ENCODE measurements at places on chromosomes 7 and 10.

GRCh38 chr7:87779806-87780205 is 96.4 kb downstream of the SLC25A40 start:
- no peak for DNase-seq

- DNase-seq: no peak
Measured at GRCh38 chr10:79411546-79412495, 33.6 kb downstream of the ZCCHC24 start.

DNA sequence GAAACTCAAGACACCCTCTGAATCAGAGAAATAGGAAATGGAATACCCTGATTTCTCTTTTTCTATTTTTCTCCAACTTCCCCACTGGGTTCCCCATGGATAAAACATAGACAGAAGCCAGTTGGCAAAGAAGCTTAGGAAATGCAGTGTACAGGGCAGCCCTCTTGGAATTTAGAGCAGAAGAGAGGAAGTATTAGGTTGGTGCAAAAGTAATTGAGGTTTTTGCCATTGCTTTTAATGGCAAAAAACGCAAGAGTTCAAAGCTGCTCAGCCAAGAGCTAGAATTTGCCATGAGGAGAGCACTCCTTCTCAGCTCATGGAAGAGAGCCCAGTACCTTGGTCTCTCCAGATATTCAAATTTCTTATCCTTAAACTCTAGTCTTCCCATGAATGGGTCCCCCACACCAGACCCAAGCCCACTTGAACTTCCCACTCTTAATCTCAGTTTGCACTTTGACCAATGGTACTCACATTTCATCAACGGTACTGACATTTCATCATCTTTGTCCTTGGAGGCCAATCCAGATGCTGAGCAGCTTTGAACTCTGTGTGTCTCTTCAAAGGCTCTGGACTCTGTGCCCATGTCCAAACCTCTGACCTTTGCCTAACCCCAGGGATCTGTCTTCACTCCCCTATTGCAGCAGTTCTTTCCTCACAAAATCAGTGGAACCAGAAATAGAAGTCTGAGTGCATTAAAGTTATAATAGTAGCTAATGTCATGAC is 73.2 kb upstream of the PPP1R3C start:
- no peak for DNase-seq

GRCh38 chr7:5005066-5005465 is 40.6 kb upstream of the RBAK start:
- no peak for DNase-seq

GRCh38 chr7:18520450-18521235 is 25.1 kb downstream of the HDAC9 start:
- no peak for DNase-seq

DNA sequence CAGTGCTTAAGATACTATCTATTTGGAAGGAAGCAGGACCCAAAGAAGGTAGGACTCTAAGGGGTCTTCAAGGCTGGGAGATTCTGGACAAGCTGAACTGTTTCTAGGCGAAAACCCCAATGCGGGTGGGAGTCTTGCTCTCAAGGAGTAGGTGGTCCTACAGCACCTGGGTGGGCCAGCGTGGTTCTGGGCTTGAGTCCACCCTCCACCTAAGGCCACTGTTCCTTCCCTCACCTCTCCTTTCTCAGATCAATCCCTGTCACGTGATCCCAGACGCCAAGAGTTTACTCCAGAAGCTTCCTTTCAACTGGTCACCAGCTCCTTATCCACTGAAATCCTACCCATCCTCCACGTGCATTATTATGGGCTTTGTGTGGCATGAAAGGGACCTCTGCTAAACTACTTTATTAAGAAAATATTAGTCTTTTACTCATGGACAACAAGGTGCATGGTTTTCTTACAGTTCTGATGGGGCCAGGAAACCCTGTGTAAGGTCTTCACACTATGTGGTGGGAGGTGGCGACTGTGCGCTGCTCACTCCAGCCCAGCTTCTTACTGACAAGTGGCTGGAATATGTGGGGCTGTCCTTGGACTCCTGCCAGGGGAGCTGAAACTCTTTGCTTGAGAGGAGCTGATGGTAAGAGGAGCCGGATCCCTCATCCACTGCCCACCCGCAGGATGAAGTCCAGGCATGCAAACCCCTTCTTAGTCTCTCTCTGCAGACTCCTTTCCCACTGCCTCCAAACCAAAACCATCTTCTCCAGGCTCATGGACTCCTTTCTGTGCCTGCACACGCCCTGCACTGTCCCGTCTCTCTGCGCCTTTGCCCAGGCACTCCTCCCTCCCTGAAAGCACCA is 1.6 kb downstream of the ZNF746 start:
- DNase-seq: no peak

GRCh38 chr7:157690833-157691585 is 354.2 kb downstream of the DNAJB6 start:
- no peak for DNase-seq

DNA sequence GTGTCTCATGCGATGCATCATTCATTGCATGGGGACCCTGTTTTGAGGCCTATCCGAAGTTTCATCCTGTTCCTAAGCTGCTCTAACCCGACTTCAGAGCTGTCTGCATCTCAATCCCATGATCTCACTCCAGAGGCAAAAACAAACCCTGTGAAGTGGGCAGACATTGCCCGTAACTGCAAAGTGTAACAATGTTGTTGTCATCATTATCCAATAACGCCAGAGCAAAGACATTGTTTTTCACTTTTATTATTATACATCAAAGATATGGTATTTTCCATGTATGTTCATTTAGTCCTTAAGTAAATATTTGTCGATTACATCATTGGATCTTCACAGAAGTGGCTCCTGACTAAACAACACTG is 246.7 kb downstream of the KLF6 start:
- no peak for DNase-seq

- DNase-seq: no peak
Measured at GRCh38 chr7:138125598-138126111, 49.4 kb downstream of the AKR1D1 start.

DNA sequence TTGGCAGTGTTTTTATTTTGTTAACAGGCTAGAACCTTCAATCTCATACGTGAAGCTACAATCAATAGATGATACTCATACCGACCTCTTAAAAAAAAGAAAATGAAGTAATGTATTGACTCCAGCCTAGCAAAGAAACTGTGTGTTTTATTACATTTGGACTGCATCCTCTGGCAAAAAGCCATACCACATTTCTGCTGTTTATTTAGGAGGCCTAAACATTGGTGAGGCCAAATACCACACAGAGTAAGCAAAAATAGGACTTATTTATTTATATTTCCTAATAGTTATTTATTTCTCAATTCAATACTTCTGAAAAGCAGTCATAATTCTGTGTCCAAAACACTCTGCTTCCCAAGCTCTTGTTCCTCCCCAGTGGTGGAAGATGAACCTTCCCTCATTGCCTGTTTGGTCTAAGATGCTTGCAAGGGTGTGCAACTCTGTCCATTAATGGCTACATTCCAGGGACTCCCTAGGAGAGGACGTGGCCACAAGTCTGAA is 398.8 kb upstream of the KLF6 start:
- no peak for DNase-seq

DNA sequence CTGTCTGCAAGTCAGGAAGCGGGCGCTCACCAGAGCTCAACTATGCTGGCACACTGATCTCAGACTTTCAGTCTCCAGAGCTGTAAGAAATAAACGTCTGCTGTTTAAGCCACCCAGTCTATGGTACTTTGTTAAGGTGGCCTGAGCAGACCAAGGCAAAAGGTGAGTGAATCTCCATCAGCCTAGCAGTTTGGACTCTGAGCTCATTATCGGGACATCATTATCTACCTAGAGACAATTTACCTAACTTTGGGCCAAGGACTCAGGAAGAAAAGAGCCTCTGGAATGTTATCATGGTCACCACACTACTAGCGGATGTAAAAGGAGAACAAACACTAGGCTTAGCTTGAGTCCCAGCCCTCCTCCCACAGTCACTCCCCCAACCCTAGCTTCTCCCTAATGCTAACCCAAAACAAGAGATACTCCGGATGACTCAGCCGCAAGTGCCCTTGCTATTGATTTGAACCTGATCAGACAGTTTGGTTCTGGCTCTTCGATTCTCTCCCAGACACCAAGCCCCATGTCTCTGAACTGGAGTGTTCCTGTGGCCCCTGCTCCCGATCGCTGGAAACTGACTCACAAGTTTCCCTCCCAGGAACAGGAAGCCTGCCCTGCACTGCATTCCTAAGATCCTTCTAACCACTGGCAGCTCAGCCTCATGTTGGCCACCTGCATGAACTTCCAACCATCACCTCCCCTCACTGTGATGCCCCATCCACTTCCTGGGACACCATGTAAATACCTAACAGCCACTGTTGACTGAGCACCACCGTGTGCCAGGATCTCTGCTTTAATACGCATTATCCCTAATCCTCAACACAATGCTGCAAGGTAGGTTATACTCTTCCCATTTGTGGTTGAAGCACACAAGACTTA is 34.5 kb downstream of the CREB3L2 start:
- DNase-seq: no peak

- DNase-seq: no peak
Measured at GRCh38 chr10:80444124-80444523, 10.0 kb upstream of the TSPAN14 start.

DNA sequence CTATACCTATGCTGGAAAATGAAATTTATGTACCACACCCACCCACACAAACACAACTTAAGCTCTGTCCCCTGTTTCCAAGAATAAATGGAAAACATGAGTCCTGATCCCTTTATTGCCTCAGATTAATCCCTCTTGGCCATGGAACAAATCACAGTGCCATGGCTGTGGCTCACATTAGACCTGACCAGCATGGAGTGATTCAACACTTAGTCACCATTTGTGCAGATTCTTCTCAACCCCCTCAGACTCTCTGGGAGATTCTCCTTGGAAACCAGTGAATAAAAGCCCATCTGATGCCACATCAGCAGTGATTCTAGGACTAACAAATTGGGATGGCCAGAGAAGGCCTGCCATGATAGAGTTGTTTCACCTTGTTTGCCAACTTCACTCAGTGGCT is 204.4 kb upstream of the TMEM72 start:
- DNase-seq: no peak

DNA sequence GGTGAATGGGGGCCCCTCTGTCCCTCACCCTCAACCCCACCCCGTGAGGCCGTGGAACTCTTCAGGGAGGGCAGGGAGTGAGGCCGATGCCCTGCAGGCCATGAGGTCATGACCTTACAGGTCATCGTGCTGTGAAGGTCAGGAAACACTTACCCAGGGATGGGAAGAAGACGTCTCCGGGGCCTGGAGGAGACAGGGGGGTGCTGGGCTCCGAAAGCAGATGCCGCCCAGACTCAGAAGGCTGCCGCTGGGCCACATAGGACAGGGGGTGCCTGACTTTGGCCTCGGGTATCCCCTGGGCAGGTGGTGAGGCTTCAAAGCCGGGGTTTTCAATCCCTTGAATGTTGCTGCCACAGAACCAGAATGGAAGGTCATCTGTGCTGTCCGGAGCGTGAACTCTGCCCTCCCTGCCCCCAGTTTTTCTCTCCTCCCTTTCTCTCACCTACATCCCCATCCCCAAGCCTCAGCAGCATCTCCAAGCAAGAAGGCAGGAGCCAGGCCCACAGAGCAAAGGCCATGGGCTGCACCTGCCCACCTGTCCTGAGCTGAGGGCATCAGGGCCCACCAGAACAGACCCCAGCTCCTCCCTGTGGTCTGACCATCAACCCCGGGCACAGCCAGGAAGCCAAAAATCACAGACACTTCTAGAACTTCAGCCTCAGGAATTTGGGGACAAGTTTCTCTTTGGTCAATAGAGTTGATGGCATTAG is 21.6 kb downstream of the VSIR start:
- no peak for DNase-seq

DNA sequence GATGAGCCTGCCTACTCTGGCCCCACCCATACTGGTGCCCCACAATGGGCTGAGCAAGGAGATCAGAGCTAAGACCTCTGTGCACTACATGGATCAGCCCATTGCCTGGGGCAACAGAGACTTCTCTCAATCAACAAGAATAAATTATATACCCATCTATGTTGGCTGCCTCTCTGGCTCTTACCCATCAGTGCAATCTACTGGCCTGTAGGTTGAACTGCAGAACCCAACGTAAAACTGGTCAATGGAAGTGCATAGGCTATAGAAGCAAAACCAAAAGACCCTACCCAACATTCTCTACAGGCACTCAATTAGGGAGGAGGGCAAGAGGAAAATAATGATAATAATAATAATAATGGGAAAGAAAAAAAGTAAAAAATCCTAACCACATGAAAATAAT is 574.3 kb downstream of the MAGI2 start:
- DNase-seq: no peak

- no peak for DNase-seq
Measured at GRCh38 chr7:139827042-139827441, 2.0 kb upstream of the TBXAS1 start.

DNA sequence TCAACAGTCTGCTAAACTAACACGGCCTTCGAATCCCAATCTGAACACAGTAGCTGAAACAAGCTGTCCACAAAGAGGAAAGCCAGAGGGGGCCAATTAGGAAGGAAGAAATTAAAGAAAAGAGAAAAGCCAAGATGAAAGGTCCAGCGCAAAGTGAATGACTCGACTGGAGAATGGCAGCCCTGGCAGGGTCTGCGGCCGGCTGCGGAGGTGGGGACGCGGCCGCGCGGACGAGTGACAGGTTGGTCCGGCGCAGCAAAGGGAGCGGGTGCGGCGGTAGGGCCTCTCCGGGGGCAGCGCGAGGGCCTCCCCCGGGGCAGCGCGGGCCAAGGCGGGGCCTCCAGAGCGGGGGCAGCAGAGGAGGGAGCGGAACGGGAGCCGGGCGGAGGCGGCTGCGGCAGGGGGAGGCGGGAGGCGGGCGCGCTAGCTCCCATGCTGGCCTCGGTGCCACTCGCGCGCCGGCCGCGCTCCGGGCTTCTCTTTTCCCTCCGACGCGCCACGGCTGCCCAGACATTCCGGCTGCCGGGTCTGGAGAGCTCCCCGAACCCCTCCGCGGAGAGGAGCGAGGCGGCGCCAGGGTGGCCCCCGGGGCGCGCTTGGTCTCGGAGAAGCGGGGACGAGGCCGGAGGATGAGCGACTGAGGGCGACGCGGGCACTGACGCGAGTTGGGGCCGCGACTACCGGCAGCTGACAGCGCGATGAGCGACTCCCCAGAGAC is at the start of gene VWC2:
TSS of gene VWC2 (plus strand) at position 421 of the 718 bp plus-strand sequence. CDS start 1,798 bp downstream, outside the sequence.
- DNase-seq: no peak

GRCh38 chr7:5143106-5143505 is 46.9 kb upstream of the WIPI2 start:
- DNase-seq: no peak

DNA sequence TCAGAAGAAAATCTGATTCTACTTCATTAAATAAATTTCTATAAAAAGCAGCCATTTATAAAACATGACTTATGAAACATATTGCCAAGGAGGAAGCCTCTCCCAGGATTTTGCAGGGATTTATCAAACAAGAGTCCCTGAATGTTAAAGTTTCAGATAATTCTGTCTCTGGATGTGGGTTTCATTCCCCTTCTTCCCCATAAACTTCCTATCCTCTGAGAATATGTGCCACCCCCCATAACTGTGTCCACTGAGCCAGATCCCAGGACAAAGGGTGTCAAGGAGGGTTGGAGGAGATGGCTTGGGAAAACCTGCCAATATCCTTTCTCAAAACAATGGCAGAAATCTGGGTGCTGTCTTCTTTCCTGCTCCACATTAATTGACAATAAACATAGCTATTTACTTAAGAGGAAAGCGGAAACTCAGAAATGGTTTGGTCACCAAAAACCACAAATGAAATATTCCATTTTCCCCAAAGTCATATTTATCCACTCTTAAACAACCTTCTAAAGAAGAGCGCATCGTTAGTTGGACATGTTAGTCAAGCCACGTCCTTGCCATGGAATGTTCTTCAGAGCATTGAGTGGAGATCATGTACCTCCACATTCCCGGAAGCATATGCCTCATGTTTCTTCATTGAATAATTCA is 54.3 kb upstream of the AKR1E2 start:
- no peak for DNase-seq
